ENCODE measurements at places on chromosomes 11 and 22.
A peak's percentile ranks its signal among the peaks of the same experiment; 100 is the strongest.

GRCh38 chr11:24808173-24808572 is 311.3 kb downstream of the LUZP2 start:
- H3K27me3 ChIP-seq: no peaks in the 10 kb centered on the region
- no peaks in the 10 kb centered on the region for H3K4me1 ChIP-seq
- H3K4me3 ChIP-seq: no peak overlapping the region
- no peak for DNase-seq

DNA sequence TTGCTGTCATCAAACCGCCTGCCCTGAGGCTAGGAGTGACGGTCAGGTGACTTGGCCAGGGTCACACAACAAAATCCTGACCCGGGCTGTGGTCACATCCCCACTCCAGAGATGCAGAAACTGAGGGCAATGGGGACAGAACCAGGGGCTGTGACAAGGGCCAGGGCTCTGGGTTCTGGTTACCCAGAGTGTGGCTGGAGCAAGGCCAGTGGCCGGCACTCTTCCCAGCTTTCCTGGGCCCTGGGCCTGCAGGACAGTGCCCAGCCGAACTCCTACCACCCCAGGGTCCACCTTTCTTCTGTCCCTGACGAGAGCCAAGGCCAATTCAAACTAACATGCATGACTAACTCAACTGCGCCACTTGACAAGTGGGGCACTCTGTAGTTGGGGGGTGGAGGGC is 35.9 kb downstream of the ARVCF start:
- H3K4me3 ChIP-seq: no peak overlapping the region
- no peaks in the 10 kb centered on the region for H3K27me3 ChIP-seq
- no peaks in the 10 kb centered on the region for H3K36me3 ChIP-seq
- H3K4me1 ChIP-seq: no peaks in the 10 kb centered on the region

DNA sequence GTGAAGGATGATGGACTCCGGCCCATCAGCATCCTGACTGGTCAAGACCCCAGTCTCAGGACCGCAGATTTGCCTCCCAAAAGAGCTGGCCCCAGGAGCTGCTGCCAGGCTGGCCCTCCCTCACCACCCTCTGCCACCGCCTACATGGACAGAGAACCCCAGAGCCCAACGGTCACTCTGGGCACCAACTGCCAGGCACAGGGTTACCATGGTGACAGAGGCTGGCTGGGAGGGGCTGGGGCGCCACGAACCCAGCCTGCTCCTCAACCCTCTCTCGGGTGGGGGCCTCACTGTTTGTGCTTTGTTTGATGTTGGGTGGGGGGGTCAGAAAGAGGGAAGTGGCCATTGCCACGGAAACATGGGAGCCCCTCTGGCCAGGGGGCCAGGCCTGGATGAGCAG is 55.8 kb downstream of the ELFN2 start:
- no peaks in the 10 kb centered on the region for H3K4me1 ChIP-seq
- no peak for DNase-seq
- no peak overlapping the region for H3K27ac ChIP-seq
- H3K36me3 ChIP-seq: no peaks in the 10 kb centered on the region

DNA sequence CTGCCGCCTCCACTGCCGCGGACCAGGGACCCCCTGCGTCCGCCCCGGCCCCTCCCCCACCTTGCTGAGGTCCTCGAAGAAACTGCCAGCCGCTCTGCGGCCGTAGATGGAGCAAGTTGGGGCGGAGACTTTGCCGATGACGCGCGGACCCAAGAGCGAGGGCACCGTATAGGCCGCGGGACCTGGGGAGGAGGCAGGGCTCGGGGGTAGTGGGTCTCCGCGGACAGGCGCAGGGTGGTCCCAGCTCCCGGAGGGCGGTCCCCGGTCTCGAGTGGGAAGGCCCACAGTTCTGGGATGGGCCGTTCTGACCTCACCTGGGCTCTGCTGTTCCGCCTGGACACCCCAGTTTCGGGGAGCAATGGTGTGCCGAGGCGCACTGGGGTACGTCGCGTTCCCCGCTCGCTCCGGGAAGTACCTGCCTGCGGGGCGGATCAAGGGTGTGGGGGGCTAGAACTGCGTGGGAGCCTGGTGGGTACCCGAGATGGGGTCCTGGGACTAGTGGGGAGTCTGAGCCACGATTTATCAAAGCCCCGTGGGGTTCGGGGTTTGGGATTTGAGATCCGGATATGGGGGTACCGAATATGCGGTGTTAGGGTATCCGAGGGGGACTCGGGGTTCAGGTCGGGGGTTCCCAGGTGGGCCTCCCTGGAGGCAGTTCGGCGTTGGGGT is 1.2 kb upstream of the TYMP start:
- peaks cover 6% of the 10 kb centered on the region for H3K27me3 ChIP-seq
- peak overlapping the region; percentile 37 for H3K4me3 ChIP-seq
- H3K36me3 ChIP-seq: no peaks in the 10 kb centered on the region
- peak overlapping the region; percentile 39 for H3K27ac ChIP-seq
- H3K4me1 ChIP-seq: peaks cover 25% of the 10 kb centered on the region

DNA sequence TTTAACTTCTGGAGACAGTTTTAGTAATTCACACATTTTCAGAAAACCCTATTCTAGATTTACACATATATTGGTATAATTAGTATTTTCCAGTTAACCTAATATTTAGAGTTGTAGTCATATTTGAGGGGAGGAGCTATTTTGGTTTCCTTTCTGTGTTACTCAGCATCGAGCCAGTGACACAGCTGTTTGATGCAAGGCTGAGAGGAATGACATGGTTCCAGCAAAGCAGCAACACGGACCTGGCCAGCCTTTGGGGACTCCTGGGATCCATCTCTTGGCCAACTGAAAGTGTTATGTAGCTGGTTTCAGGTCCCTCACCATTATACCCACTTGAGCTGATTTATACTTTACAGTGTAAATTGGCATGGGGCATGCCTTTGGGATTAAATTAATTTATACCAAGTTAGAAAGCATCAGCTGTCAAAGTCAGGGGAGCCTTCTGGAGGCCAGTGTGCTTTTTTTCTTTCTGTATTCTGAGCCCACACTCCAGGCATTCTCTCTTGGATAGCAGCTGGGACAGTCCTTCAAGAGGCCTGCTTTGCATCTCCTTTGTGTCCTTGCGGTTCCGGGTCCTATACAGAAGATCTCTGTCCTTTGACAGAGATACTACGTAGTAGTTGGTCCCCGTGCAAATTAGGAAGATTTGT is 91.3 kb upstream of the SLC25A18 start:
- DNase-seq: no peak
- no peak overlapping the region for H3K27ac ChIP-seq
- H3K36me3 ChIP-seq: no peaks in the 10 kb centered on the region
- H3K4me1 ChIP-seq: no peaks in the 10 kb centered on the region
- H3K4me3 ChIP-seq: no peak overlapping the region

- peaks cover 4% of the 10 kb centered on the region for H3K4me1 ChIP-seq
- no peaks in the 10 kb centered on the region for H3K27me3 ChIP-seq
- no peaks in the 10 kb centered on the region for H3K36me3 ChIP-seq
- DNase-seq: no peak
Observed at GRCh38 chr11:67114275-67114896, 4.7 kb upstream of the KDM2A start.

DNA sequence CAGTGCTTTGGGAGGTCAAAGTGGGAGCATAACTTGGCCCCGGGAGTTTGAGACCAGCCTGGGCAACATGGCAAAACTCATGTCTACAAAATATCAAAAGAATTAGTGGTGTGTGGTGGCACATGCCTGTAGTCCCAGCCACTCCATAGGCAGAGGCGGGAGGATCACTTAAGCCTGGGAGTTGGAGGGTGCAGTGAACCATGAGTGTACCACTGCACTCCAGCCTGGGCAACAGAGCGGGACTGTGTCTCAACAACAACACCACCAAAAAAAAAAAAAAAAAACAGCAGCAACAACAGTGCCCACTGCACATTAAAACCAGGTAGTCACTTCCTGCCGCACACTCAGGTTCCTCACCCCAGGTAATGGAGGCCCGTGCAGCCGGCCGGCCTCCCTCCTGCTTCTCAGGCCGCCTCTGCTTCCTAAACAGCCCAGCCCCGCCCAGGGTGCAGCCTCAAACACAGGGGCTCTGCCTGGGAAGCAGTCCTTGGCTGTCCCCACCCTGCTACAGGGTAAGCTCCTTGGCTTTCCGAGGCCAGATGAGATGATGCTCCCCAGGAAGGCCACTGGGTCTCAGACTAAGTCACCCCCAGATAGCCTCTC is 318.3 kb downstream of the SHANK2 start:
- no peaks in the 10 kb centered on the region for H3K27me3 ChIP-seq
- no peak overlapping the region for H3K4me3 ChIP-seq
- no peak overlapping the region for H3K27ac ChIP-seq
- no peaks in the 10 kb centered on the region for H3K4me1 ChIP-seq
- no peak for DNase-seq

DNA sequence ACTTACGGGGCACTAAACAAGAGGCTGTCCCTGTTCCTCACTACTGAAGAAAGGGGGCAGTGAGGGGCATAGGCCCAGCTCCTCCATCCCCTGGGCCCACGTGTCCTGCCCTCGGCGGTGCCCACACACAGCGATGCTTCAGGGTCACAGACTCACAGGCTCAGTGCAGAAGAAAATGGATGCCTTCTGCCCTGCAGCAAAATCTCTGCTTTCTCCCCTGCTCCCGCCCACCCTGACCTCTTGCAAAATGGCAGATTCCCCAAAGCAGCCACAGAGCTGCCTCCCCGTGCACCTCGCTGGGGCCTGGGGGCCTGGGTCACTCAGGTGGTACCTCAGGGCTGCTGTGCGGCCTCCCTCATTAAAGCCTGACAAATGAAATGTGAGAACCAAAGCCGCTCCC is 204.0 kb downstream of the DSCAML1 start:
- H3K27me3 ChIP-seq: no peaks in the 10 kb centered on the region
- no peaks in the 10 kb centered on the region for H3K36me3 ChIP-seq
- H3K4me3 ChIP-seq: no peak overlapping the region
- no peaks in the 10 kb centered on the region for H3K4me1 ChIP-seq
- no peak overlapping the region for H3K27ac ChIP-seq

GRCh38 chr11:131637469-131638175 is 267.2 kb downstream of the NTM start:
- no peak overlapping the region for H3K27ac ChIP-seq
- H3K36me3 ChIP-seq: no peaks in the 10 kb centered on the region
- no peaks in the 10 kb centered on the region for H3K27me3 ChIP-seq
- H3K4me3 ChIP-seq: no peak overlapping the region
- no peaks in the 10 kb centered on the region for H3K4me1 ChIP-seq

DNA sequence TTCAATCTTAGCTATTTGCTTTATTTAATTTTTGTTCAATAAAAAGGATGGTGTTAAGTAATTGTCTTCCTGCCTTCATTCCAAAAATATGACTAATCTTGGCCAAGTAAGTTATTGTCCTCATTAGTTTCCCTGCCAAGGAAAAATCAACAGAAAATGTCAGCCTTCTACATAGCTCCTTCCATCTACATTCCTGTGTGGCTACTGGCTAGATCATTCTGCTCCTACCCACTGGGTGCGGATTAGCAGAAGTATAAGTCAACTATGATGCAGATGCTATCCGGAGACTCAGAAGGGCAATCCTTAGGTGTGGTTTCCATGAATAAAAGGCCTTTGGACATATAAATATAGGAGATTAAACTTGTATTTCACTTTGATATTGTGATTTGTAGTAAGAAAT is 154.4 kb downstream of the SBF2 start:
- no peaks in the 10 kb centered on the region for H3K27me3 ChIP-seq
- H3K36me3 ChIP-seq: no peaks in the 10 kb centered on the region
- H3K4me1 ChIP-seq: peaks cover 4% of the 10 kb centered on the region
- no peak overlapping the region for H3K4me3 ChIP-seq
- no peak overlapping the region for H3K27ac ChIP-seq
- DNase-seq: no peak

- no peaks in the 10 kb centered on the region for H3K4me1 ChIP-seq
- H3K36me3 ChIP-seq: no peaks in the 10 kb centered on the region
- no peak overlapping the region for H3K27ac ChIP-seq
Observed at GRCh38 chr11:97815667-97816066, 1205.1 kb upstream of the CNTN5 start.

GRCh38 chr11:122628810-122629555 is 26.5 kb upstream of the UBASH3B start:
- H3K27me3 ChIP-seq: no peaks in the 10 kb centered on the region
- peak; percentile 34 for DNase-seq
- no peaks in the 10 kb centered on the region for H3K4me1 ChIP-seq
- no peaks in the 10 kb centered on the region for H3K36me3 ChIP-seq

DNA sequence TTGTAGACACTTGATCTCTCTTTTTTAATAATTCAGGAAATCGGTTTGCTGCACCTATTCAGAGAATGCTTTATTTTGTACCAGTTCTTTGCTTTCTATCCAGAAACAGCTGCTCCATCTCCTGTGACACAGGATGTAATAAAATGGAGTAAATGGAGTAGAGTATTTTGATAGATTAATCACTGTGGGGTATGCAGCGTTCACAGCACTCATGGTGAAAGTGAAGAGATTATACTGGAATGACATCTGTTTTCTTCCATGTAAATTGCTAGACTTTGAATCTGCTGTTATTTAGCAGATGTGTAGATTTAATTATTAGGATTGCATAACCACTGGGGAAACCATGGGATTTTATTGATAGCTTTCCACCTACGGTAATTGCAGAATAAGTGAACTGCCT is 227.3 kb upstream of the ARHGAP42 start:
- no peaks in the 10 kb centered on the region for H3K27me3 ChIP-seq
- no peak for DNase-seq
- H3K36me3 ChIP-seq: no peaks in the 10 kb centered on the region
- no peak overlapping the region for H3K27ac ChIP-seq

Measured in ovary (tissue), 10 donors.